ENCODE measurements at places on chromosomes 12 and 14.
A peak's percentile ranks its signal among the peaks of the same experiment; 100 is the strongest.

GRCh38 chr12:108547686-108548085 is 13.3 kb downstream of the SART3 start:
- no peak for DNase-seq

DNA sequence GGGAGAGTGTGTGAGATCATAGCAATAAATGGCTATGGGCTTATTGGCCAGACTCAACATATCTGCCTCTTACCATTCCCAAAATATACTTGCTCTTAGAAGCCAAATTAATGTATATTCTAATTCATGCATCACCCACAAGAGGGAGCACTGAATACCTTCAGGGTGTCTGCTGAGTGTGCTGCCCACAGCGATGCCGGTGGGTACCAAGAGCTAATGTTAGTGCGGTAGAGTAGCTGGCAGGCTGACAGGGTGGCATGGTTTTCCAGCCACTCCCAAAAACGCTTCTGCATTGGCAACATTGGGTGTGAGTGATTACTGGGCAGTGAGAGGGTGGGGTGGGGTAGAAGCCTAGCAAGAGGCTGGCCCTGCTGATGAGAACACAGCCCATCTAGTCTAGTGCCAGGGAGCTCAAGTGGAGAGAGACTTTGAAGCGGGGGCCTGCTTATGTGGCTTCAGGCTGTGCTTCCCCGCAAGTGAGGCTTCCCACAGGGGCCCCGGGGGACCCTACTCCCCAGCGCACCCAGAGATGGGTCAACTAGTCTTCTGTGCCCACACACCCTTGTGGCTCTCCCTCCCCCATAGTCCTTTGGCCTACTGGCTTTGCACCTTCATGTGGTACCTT is 9.2 kb upstream of the PLEKHD1 start:
- no peak for DNase-seq

DNA sequence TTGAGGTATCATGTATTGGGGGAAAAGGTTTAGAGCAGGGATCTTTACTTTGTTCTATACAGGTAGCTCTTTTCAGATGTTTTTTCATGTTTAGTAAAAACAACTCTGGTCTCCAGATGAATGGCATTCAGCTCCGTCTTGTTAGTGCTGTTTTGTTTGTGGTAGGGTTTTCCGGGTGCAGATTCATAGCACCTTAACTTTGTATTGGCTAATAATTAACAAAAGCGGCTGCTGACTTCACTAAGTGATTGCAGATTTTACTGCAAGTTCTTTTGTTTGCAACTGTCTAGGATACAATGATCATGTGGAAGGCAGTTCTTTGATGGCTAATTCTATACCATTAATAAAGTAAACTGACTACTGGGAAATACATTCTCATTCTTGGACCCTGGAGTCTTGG is 32.2 kb upstream of the BHLHE41 start:
- no peak for DNase-seq

GRCh38 chr12:94240171-94240570 is 91.8 kb downstream of the PLXNC1 start:
- no peak for DNase-seq

- no peak for DNase-seq
These were observed 69.2 kb upstream of the PSMA6 start for GRCh38 chr14:35222872-35223466.

GRCh38 chr14:20811986-20812975 is 9.6 kb upstream of the RNASE1 start:
- no peak for DNase-seq

DNA sequence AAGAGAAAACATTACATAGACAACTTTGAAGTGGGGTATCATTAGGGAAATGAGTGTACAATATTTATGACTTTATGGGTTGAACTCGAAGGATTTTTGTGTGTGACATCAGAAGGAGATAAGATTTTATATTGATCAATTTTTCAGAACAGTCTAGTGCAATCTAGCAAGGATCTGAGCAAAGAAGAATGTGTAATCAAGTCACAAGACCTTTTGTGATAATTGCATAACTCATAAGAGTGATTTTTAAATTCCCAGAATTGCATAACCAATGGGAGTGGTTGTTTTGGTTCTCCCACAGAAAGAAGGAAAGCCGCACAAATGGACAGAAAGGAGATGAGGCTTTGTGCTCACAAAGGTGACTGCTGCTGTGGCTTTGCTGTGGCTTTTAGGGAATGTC is 441.8 kb upstream of the FLRT2 start:
- no peak for DNase-seq

- peak; percentile 91 for DNase-seq
These were observed at the start of gene ATF7IP for GRCh38 chr12:14365294-14366208. Gene ATF7IP, plus strand, starts transcription at chr12:14365682. Its CDS starts 58,234 bp downstream, at chr12:14423916.

DNA sequence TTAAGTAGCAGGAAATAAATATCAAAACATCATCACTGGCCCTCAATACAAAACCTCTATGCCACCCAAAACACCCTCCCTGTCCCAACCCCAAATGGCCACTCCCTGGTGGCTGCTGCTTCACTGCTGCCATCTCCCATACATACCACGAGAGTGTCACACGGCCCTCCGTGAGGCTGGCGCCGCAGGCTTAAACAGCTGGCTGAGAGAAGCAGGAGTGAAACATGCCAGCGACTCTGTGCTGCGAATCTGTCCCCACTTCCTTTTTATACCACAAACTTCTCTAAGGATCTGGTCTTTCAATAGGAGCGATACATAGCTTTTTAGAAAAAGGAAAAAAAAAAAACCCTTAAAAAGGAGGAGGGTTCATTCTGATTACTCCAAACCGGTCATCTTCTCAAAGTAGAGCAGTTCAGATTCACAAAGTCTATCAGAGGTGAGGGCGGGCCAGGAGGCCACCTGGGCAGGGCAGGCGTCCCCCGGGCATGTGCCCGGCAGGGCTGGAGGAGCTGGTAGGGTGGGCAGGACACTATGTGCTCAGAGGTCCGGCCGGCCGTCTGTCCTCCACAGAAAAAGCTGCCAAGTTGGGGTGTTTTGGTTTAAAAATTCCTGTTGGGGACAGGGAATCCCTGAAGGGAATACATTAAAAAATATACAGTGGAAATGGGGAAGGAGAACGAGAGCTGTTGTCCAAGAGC is 26.5 kb downstream of the MAX start:
- no peak for DNase-seq

- no peak for DNase-seq
These were observed 38.0 kb upstream of the CCDC60 start for GRCh38 chr12:119296535-119296934.

DNA sequence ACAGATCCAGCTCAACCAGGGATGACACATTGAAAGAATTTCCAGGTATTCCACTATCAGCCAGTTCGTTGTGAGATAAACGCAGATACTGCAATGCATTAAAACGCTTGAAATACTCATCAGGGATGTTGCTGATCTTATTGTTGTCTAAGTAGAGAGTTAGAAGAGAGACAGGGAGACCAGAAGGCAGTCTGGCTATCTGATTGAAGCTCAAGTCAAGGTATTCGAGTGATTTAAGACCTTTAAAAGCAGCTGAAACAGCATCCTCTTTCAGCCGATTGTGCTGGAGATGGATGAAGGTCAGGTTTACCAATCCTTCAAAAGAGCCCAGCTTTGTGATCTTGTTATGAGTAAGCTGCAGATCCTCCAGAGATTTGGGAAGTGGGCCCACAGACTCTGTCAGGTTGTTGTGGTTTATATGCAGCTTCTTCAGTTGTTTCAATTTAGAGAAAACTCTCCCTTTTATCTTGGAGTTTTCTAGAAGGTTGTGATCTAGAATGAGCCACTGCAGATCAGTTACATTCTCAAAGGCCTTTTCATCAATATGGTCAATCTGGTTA is 3.0 kb downstream of the LUM start:
- no peak for DNase-seq

DNA sequence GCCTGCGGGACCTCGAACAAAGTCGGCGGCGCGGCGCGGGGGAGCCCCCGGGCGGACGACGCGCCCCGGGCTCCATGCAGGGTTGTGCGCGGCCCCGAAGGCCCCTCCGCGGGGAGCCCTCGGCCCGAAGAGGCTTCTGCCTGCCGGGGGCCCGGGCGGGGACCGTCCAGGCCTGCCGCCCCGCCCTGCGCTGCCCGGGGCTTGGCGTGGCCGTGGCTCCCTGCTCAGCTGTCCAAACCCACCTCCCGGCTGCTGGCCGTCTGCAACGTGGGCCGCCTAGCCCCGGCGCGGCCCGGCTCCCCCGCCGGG is 670 bp downstream of the DYRK2 start:
- no peak for DNase-seq

DNA sequence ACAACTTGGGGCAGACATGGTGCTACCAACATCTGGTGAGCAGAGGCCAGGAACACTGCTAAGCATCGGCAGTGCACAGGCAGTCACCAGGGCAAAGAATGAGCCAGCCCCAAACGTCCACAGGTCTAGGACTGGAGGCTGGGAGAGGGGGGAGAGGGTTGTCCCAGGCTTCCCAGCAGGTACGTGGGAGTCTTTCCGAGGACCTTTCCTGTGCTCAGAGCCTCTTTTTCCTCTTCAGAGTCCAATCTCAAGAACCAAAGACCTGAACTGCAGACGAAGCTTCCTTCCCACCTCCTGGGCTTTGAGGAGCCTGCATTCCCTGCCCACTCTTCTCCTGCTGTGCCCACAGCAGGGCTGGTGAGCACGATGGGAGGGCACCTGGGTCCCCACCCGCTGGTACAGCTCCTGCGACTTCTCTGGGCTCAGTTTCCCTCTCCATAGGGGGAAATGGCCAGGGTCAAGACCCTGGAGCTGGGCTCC is 48.7 kb downstream of the DLK1 start:
- no peak for DNase-seq

GRCh38 chr14:24436355-24437019 is 6.1 kb downstream of the SDR39U1 start:
- no peak for DNase-seq

DNA sequence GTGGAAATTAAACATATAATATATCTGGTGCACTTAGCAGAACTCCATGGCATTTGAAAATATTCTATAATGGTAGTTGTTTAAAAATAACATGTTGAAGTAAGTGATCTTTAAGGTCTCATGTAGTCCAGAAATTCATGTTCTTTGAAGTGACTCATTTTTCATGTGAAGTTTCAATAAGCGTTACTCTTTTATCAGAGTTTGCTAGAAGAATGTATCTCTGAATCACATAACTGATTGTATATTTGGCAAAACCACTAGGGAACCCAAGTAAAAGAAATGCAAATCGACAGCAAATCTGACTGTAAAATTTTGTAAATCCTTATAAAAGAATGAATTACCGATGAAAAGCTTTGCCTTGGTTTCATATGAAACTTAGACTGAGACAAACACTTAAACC is 463.3 kb downstream of the TMTC2 start:
- DNase-seq: no peak

GRCh38 chr12:15534874-15535273 is 212.6 kb downstream of the PTPRO start:
- no peak for DNase-seq

- no peak for DNase-seq
These were observed 588.7 kb downstream of the CCER1 start for GRCh38 chr12:90366286-90366685.

GRCh38 chr12:32270818-32271710 is 128.3 kb upstream of the FGD4 start:
- no peak for DNase-seq

DNA sequence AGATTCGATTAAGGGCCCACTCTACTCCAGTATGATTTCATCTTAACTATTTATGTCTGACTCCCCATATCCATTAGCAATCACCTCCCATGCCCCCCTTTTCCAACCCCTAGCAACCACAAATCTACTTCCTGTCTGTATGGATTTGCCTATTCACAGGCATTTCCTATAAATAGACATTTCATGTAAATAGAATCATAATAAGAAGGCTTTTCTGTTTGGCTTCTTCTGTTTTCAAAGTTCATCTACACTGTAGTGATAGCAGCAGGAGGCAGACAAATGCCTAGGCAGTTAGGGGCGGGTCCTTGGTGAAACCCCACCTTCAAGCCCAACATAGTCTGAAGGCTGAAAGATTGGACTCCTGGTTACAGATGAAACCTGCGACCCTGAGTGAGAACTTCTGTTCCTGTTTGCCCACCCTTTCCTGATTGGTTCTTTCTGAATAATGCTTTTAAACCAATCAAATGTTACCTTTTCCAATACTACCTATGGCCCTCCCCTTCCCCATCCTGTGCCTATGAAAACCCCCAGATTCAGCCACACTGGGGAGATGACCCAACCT is 62.1 kb upstream of the HECTD1 start:
- DNase-seq: no peak

GRCh38 chr12:19474147-19474546 is 34.9 kb downstream of the AEBP2 start:
- DNase-seq: no peak

GRCh38 chr14:22955702-22956569 is 954 bp downstream of the HAUS4 start:
- no peak for DNase-seq
